ENCODE measurements at places on chromosomes 7 and 10.

GRCh38 chr7:66452165-66452564 is 176.5 kb upstream of the KCTD7 start:
- DNase-seq, result no peak

- DNase-seq, result no peak
These were observed 22.6 kb downstream of the ZNRF2 start for GRCh38 chr7:30306976-30307375.

- no peak for DNase-seq
These were observed 3.4 kb upstream of the ACTR3C start for GRCh38 chr7:150326657-150327268.

GRCh38 chr10:32205670-32206069 is 141.3 kb downstream of the EPC1 start:
- DNase-seq, result no peak

GRCh38 chr7:36951257-36951697 is 227.0 kb upstream of the AOAH start:
- no peak for DNase-seq

GRCh38 chr10:92989250-92989649 is 71.3 kb upstream of the CYP26C1 start:
- no peak for DNase-seq

DNA sequence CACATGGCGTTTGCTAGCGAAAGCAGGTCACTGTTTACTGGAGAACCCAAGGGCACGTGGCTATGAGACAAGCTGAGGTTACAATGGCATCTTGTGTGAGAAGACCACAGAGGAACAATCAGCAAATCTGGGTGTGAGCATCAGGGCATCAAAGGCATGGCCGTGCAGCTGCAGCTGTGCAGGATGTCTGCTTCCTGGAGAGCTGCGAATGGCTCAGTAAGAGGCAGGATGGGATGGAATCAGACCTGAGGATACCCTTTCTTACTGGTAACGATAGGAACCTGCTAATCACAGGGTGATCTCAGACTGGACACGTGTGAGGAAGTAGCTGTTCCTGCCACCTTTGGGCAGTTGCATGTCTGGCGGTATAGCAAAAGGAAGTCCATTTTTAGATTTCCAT is 119.5 kb downstream of the RNF216 start:
- no peak for DNase-seq

DNA sequence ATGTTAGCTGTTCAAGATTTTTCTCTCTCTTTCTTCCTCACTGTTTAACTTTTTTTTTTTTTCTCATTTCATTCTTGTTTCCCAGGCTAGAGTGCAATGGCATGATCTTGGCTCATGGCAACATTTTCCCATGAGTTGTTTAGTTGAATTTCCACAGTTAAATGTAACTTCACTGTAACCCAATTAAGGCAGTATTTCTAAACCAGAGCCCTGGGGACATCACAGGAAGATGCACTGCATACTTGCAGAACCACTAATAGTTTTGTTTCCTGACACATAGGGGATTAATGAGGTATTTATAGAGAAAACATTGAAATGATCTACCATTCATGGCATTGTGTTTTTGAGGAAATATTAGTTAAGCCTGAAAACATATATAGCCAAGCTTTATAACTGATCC is 795.6 kb upstream of the GHITM start:
- no peak for DNase-seq

DNA sequence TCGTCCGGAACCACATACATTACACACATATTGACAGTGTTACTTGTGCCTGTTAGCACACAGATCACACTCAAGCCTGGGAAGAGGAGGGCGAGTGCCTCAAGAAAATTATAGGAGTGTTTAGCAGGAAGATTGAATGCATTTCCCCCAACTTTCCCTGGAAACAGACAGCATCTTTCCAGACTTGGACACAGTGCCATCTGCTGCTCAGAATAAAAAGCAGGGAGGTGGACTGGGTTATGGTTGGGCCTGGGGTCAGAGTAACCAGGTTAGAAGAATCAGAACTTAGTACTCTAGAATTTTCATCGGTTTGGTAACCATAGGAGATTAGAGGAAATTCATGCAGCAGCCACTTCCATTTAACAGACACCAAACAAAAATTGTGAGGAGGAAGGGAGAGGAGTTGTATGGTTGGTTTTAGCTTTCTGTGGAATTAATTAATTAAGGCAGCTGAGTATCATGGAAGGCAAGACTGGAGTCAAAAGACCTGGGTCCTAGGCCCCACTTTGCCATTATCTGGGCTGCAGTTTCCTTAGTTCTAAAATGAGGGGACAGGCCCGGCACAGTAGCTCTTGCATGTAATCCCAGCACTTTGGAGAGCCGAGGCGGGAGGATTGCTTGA is 43.4 kb upstream of the OPTN start:
- DNase-seq, result no peak

- DNase-seq, result no peak
These were observed 10.5 kb upstream of the CXCL12 start for GRCh38 chr10:44395396-44395795.

All from CD8-positive, alpha-beta memory T cell (primary cell).